ENCODE measurements at places on chromosomes 1 and 21.

- no peaks in the 10 kb centered on the region for H3K27me3 ChIP-seq
- peak overlapping the region; percentile 14 for H3K4me3 ChIP-seq
- H3K27ac ChIP-seq, result peak overlapping the region; percentile 70
- DNase-seq, result peak; percentile 98
Measured at GRCh38 chr1:8985915-8986813, 40.1 kb downstream of the SLC2A7 start.

GRCh38 chr1:8652467-8653046 lies 164.9 kb downstream of the RERE start:
- peaks cover 26% of the 10 kb centered on the region for H3K36me3 ChIP-seq
- no peaks in the 10 kb centered on the region for H3K27me3 ChIP-seq
- peaks cover 6% of the 10 kb centered on the region for H3K4me1 ChIP-seq
- DNase-seq, result no peak

DNA sequence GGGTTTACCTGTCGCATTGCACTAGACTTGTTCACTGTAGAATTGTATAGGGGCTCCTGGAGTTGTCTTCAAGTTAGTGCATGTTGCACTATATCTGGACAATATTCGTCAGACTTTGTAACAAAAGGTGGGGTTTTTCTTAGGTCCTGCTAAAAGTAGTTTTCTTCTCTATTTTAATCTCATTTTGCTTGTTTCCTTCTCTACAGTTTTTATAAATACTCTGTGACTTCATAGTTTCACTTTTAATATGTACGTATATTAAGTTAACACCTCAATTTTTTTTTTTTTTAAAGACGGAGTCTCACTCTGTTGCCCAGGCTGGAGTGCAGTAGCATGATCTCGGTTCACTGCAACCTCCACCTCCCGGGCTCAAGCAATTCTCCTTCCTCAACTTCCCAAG lies 26.5 kb upstream of the MRPS6 start:
- DNase-seq, result no peak
- no peaks in the 10 kb centered on the region for H3K27me3 ChIP-seq
- H3K4me1 ChIP-seq, result no peaks in the 10 kb centered on the region
- H3K27ac ChIP-seq, result no peak overlapping the region
- no peaks in the 10 kb centered on the region for H3K36me3 ChIP-seq

DNA sequence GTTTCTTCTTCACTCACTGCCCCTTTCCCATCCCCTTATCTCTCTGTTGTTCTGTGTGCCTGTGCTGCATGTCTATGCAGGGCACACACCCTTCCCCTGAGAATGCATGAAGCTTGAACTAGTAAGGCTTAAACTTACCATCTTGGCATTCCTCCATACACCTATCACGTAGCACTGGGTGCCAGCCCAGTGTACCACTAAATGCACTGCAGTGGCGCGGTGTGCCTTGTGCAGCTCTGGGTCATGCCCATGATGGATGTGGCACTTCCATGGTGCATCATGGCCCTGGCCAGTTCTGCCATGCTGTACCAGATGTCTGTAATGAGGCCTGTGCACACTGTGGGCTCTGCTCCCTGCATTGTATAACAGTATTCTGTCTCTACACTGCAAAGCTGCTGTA lies 10.7 kb downstream of the PTPRU start:
- H3K27ac ChIP-seq, result no peak overlapping the region
- H3K36me3 ChIP-seq, result no peaks in the 10 kb centered on the region
- H3K27me3 ChIP-seq, result no peaks in the 10 kb centered on the region
- H3K4me1 ChIP-seq, result peaks cover 23% of the 10 kb centered on the region

DNA sequence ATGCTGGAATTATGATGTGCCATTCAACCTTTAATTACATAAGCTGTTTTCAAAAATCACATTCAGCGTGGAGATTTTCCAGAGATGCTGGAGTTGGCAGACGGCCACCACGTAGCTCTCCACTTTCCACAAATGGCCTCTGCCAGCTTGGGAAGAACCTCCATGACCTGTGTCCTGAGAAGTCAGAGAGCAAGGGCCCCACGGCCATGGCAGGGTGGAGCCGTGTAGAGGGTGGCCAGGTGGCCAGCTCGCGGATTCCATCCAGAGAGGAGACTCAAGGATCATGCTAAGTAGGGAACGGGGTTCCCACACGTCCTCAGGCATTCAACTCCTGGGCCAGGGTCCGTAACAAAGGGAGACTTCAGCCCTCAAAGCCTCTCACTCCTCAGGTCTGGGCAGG lies 1.3 kb upstream of the GALE start:
- peaks cover 38% of the 10 kb centered on the region for H3K36me3 ChIP-seq
- no peak for DNase-seq
- H3K4me1 ChIP-seq, result no peaks in the 10 kb centered on the region
- no peaks in the 10 kb centered on the region for H3K27me3 ChIP-seq
- peak overlapping the region; percentile 90 for H3K4me3 ChIP-seq

DNA sequence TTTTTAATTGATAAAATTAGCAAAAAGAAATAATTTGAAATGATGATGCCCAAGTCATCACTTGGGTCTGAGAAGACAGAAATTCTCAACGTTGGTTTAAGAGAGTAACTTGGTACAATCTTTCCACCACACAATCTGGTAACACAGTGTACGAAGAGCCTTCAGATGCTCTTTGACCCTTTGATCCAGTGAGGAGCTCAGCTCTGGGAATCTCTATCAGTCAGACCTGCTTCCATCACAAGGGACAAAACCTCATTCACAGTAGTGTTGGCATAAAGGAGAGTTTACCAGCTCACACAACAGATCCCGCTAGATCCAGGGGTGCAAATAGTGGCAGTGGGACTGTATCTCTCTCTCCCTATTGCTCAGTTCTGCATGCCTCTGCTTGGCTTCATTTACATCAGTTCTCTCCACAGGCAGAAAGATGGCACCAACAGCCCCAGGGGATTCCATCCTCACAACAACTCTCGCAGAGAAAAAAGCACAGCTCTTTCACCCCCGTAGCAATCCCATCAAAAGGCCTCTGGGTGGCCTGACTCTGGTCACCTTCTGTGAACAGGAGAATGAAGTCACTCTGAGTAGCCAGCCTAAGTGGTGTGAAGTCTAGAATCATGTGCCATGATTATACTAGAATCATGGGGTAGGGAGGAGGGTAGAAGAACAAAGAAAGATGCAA lies 119.7 kb downstream of the ZNF281 start:
- no peaks in the 10 kb centered on the region for H3K36me3 ChIP-seq
- no peaks in the 10 kb centered on the region for H3K4me1 ChIP-seq
- H3K27ac ChIP-seq, result no peak overlapping the region
- H3K4me3 ChIP-seq, result no peak overlapping the region
- no peaks in the 10 kb centered on the region for H3K27me3 ChIP-seq

- H3K27me3 ChIP-seq, result no peaks in the 10 kb centered on the region
- peak; percentile 89 for DNase-seq
- peaks cover 22% of the 10 kb centered on the region for H3K36me3 ChIP-seq
Measured at GRCh38 chr1:27365372-27366112, 1.2 kb downstream of the MAP3K6 start.

DNA sequence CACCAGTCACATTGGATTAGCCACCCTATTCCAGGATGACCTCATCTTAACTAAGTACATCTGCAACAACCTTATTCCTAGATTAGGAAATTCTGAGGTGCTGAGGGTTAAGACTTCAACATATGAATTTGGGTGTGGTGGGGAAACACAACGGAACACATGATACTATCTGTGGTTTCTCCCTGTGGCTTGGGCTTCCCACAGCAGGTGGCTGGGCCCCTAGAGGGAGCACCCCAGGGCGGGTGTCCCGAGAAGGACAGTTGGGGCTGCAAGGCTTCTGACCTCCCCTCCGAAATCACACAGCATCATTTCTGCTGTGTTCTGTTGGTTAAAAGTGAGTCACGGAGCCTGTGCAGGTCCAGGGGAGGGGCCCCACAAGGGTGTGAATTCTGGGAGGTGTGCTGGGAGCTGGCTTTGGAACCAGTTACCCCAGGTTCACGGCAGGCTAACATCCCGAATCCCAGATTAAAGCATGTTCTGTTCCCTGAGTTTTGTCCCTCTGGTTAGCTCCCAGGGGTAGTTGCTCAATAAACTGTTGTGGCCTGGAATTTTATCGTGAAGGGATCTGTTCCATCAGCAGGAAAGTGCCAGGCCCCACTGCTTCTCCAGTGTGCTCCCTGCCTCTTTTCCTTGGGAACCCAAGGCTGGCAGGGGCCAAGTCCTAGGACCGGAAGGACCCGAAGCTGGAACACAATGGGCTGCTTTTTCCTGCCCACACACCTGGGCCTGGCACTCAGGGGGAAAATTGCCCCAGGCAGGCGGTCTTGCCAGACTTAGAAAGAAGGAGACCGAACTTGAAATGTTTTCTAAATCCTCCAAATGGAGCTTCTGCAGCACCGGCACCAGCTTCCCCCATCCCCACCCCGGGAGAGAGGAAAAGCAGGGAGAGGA lies 154.0 kb upstream of the WNT4 start:
- H3K4me1 ChIP-seq, result peaks cover 7% of the 10 kb centered on the region
- peak; percentile 1 for DNase-seq
- H3K4me3 ChIP-seq, result no peak overlapping the region

- H3K27me3 ChIP-seq, result no peaks in the 10 kb centered on the region
- no peak overlapping the region for H3K27ac ChIP-seq
- no peaks in the 10 kb centered on the region for H3K36me3 ChIP-seq
- H3K4me1 ChIP-seq, result no peaks in the 10 kb centered on the region
- no peak overlapping the region for H3K4me3 ChIP-seq
Measured at GRCh38 chr1:191804311-191804710, 354.0 kb upstream of the RGS18 start.

- H3K36me3 ChIP-seq, result peaks cover 96% of the 10 kb centered on the region
- no peaks in the 10 kb centered on the region for H3K27me3 ChIP-seq
- H3K4me1 ChIP-seq, result no peaks in the 10 kb centered on the region
- no peak overlapping the region for H3K4me3 ChIP-seq
- DNase-seq, result no peak
Measured at GRCh38 chr1:39452540-39452939, 38.9 kb upstream of the BMP8A start.

DNA sequence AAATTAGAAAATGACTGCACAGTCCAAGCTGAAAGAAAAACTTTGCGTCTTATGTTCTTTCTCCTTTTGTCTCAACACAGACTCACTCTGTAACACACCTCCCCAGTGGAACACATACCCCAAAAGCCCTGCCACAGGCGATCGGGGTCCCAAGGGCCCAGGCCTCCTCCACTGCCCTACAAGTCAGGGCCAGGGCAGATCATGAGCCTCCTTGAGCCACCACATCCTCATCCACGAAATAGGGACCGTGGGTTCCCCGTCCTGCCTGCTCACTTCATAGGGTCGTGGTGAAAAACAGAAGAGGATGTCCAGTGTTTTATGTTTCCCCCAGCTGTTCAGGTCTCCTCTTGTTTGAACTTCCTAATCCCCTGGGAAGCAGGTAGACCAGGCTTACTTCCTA lies 116.7 kb downstream of the KCNN3 start:
- no peak overlapping the region for H3K27ac ChIP-seq
- no peak overlapping the region for H3K4me3 ChIP-seq
- H3K4me1 ChIP-seq, result no peaks in the 10 kb centered on the region

- no peaks in the 10 kb centered on the region for H3K27me3 ChIP-seq
- H3K4me3 ChIP-seq, result no peak overlapping the region
- DNase-seq, result no peak
- H3K4me1 ChIP-seq, result peaks cover 6% of the 10 kb centered on the region
Measured at GRCh38 chr1:71294178-71294577, 213.3 kb upstream of the ZRANB2 start.

DNA sequence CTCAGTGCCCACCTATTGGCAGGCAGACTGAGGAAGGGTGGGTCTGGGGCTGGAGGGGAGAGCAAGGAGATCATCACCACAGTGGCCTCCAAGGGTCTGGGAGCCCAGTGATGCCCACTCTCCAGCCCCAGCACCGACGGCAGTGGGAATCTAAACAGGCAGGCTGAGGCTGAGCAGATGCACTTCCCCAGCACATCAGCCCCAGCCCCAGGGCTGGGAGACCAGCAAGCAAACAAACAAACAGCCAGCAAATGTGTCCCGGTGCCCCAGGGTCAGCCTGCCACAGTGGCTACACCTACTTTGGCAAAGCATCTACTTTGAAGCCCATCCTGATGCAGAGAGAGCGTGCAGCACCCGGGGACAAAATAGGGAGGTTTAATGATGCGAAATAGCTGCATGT lies 216.3 kb upstream of the ZC3H12A start:
- no peaks in the 10 kb centered on the region for H3K4me1 ChIP-seq
- no peak overlapping the region for H3K27ac ChIP-seq
- no peak for DNase-seq

DNA sequence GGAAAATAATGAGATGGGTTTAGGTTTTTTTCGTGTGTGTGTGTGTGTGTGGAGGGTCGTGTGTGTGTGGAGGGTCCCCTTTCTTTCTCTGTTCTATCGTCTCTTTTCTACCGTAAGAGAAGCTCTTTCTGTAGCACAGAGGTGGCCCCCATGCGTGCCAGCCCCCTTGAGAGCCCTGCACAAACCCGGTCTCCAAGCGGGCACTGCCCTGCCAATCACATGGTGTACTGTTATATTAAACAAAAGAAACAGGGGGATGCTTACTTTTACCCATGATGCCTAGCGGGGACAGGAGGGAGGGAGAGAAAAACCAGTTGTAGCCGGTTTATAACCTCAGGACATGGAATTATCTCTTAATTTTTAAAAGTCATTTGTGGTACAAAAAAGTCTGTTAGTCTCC lies 41.0 kb downstream of the GATAD2B start:
- H3K4me3 ChIP-seq, result no peak overlapping the region
- DNase-seq, result no peak
- H3K27me3 ChIP-seq, result no peaks in the 10 kb centered on the region
- peaks cover 26% of the 10 kb centered on the region for H3K36me3 ChIP-seq
- no peaks in the 10 kb centered on the region for H3K4me1 ChIP-seq

GRCh38 chr21:43341378-43342161 lies 85.4 kb downstream of the SIK1 start:
- H3K27me3 ChIP-seq, result no peaks in the 10 kb centered on the region
- DNase-seq, result no peak
- no peak overlapping the region for H3K4me3 ChIP-seq
- H3K4me1 ChIP-seq, result peaks cover 14% of the 10 kb centered on the region
- H3K36me3 ChIP-seq, result peaks cover 2% of the 10 kb centered on the region
- H3K27ac ChIP-seq, result no peak overlapping the region

DNA sequence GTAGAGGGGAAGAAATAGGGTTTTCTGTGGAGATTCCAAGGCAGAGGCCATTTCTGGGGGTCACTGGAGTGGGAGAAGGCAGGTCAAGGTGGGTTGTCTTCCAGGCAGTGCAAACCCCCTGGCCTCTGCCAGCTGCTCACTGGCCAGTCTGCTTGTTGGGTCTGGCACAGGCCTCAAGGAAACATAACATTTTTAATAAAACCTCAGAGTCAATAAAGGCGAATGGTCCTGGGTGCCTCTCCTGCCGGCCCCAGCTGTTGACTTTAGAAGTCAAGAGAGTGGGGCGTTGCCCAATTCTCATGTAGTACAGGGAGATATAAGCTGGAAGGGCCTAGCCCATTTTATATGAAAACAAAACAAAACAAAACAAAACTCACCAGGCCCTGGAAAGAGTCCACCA lies 36.6 kb downstream of the RUNX3 start:
- no peak overlapping the region for H3K27ac ChIP-seq
- H3K4me3 ChIP-seq, result no peak overlapping the region
- H3K36me3 ChIP-seq, result no peaks in the 10 kb centered on the region
- no peak for DNase-seq
- no peaks in the 10 kb centered on the region for H3K27me3 ChIP-seq

- no peak overlapping the region for H3K27ac ChIP-seq
- no peak for DNase-seq
- no peaks in the 10 kb centered on the region for H3K27me3 ChIP-seq
- no peak overlapping the region for H3K4me3 ChIP-seq
- peaks cover 7% of the 10 kb centered on the region for H3K36me3 ChIP-seq
Measured at GRCh38 chr1:182702826-182703524, 18.6 kb upstream of the RGS8 start.

- no peak overlapping the region for H3K4me3 ChIP-seq
- no peaks in the 10 kb centered on the region for H3K27me3 ChIP-seq
Measured at GRCh38 chr1:118253053-118253915, 68.3 kb upstream of the SPAG17 start.

Measured in MCF 10A (cell line).